Activated CD4-positive, alpha-beta T cell treated with anti-CD3 and anti-CD28 coated beads, Interleukin-2, amount 10 ng/mL, durations not matched to agents 24 days and 14 days (primary cell): ENCODE measurements at places on chromosomes 12 and 14. TPM values are rescaled to one million over a fixed set of nuclear protein-coding genes. Genes with fewer than 3 reads are reported as not detected.
A peak's percentile ranks its signal among the peaks of the same experiment; 100 is the strongest.

DNA sequence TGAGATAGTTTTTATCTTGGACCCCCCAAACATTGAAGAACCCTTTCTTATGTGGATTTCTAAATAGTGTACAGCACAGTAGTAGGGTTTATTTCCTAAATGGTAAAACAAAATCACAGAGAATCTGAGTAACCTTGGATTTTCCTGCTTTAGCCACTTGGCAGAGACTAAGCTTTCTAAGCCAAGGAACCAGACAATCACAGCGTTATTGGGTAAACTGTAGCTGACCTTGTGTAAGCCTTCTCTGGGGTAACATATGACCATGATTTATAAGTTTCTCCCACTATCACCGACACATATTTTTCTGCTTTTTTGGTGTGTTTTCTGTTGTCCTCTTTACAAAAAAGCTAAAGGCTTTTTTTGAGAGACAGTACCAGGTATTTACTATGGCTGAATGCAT, 136.3 kb upstream of the PZP start:
- no peak for DNase-seq

DNA sequence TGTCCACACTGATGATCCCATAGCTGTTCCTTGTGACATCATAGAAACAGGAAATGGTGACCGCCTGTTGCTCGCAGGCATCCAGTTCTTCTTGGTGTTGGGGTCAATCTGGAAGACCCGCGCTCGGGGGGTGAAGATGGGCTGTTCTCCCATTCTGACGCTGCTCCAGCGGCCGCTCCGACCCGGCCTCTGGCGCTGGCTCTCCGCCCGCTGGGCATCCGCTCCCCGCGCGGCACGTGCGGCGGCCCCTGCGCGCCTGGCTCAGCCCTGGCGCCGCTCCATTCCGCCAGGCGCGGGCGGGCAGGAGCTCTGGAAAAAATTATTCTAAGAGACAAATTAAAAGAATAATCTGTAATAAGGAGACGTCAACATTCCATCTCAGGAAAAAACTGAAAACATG, 761.1 kb downstream of the TMEM121 start:
- no peak for DNase-seq

DNA sequence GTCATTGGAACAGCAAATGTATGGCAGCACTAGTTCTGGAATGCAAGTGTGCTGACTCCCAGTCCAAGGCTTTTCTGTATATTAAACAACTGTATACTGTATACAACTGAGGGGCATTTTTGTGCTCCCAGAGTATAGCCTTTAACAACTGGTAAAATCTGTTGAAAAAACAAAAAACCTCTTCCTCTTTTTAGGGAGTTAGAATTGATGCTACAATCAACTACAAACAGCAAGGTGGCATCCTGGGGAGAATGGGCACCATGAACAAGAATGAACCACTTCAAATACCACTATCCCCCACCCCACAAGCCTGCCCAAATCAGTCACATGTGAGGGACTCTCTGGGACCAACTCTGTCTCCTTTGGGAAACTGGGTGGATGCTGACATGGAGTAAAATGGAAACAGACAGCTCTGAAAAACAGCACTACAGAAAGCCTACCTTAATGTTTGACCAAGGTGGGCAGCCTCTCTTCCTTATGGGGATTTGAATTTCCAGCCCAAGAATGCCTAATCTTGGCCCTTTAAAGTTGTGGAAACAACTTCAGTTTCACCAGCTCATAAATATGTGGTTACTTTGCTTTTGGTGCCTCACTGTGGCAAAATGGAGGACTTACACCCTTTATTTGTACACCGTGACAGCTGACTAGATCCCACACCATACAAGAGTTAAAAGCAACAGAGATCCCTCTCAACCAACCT, 7.5 kb downstream of the VTI1B start:
- DNase-seq = peak; percentile 81

FGD4 gene
- total RNA-seq = 0.07 TPM in 1 of 2 replicates, not detected in the other

TAS2R43 gene
- 1.2 and 1.3 TPM in 2 replicates for total RNA-seq

- no peak for DNase-seq
These were observed 10.3 kb upstream of the MYH7 start for GRCh38 chr14:23445773-23446172.
